NCI-H187 treated with DMSO at 0.1 percent for 48 hours (cell line): ENCODE measurements at places on chromosomes 6 and 20.

DNA sequence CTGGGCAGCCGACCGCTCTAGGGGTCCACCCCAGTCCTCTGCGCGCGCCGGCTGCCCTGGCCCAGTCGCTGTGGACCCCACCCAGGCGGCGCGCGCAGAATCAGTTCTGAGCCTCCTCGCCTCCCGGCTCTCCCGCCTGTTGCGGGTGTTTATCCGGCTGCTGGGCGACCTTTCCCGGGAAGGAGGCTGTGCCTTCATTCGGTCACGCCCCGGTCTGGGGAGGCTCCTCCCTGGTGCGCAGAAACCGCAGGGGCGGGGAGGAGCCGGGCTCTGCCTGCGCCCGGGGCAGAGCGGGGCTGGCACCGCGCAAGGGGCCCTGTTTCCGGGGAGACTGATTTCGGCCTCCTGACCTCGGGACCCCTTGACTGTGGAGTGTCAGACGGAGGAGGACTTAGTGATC lies 80.8 kb upstream of the EYS start:
- no peak for DNase-seq

DNA sequence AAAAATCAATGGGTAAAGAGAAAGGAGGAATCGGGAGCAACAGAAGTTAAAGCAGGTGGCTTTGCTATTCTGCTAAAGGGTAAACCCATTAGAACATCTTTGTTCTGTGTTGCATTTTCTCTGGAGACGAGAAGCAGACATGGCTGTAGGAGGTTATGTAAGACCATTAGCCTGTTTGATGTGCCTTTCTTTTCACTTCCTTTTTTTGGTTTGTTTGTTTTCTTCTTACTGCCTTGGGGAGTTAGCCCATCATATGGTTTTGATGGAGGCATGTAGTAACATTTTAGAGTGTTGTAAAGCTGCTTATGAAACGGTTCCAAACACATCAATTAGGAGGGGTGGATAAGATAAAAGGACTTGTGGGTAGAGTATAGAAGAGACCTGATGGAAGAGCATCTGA lies 131.0 kb downstream of the DOK5 start:
- no peak for DNase-seq

DNA sequence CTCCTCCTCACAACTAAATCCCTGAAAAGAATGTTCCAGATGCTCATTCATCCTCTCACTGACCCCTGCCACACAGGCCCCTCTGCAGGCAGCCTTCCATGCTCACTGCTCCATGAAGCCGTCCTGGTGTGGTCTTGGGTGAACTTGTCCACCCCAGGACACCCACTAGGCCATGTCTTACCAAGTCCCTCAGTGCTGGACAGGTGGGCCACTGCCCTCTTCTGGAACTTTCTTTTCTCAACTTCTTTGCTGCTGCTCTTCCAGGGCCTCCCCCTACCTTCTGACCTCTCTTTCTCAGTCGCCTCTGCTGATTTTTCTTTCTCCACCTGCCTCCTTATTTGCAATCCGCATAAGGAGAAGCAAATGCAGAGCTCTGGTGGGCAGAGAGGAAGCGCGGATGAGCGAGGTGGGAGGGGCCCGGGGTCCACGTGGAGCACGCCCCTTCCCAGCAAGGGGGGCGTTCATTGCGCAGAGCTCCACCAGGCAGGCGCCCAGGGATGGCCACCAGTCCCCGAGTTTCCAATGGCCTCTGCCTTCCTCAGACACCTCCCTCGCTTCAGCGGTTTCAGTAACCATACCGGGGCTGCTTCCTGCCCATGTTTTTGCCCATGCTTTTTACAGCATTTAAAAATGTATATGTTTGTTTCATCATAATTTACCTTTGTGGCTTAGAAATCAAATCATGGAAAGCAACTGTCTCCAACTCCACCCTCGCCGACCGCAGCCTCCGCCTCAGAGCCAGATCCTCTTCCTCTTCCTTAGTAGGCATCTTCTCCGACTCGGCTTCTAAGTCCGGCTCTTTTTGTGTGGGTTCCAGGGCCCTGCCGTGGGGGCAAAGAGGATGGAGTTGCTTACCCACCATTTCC lies 129.6 kb downstream of the ZDHHC14 start:
- DNase-seq = no peak

DNA sequence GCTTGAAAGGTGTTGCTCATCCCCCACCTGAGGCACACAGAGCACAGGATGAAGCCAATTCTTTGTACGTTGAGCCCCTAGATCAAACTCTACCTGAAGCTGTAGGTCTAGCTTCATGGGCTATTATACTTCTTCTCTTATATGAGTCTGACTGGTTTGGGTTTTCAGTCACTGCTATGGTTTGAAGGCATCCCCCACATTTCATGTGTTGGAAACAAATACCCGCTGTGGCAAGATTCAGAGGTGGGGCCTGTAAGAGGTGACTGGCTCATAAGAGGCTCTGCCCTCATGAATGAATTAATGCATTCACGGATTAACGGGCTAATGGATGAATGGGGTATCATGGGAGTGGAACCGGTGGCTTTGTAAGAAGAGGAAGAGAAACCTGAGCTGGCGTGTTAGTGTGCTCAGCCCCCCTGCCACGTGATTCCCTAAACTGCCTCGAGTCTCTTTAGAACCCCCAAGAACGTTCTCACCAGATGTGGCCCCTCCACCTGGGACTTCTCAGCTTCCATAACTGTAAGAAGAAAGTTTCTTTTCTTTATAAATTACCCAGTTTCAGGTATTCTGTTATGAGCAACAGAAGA lies 39.2 kb downstream of the PREX1 start:
- DNase-seq = no peak

DNA sequence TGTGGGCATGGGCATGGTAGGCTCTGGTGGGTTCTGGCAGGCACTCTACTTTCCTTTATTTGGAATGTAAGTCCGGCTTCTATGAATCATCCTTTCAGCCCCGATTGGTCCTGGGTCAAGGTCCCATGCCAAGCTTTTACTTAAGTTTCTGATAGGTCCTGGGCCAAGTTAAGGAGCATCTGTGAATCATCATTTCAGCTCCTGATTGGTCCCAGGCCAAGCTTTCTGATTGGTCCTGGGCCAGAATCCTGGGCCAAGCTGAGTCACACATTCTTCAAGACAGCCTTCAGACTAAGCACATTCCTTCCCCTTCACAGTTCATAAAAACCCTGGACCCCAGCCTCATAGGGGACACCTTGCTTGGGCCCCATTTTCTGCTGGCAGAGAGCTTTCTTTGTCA lies 231.0 kb upstream of the EYS start:
- no peak for DNase-seq

DNA sequence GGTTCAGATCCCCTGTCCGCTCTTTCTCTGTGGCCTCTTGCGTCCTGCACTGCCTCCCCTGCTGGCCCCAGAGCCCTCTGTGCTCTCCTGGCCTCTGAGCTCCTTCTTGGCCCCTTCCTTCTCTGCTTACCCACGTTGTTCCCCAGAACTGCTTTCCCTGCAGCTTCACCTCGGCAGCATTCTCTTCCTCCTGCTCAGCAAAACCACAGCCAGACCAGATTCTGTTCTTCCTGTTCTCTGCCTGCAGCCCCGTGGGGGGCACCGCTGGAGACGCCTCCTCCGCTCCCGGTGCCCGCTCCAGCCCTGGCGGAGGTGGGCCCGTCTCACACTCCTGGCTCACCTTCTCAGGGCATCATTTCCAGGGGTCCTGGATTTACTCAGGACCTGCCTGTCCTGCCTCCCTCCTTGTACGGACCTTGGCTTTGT lies 59.7 kb downstream of the TCP11 start:
- no peak for DNase-seq
